ENCODE measurements at places on chromosomes 7 and 10.
A peak's percentile ranks its signal among the peaks of the same experiment; 100 is the strongest.

GRCh38 chr10:30000802-30001571 is 58.4 kb downstream of the JCAD start:
- no peak for DNase-seq

- DNase-seq: no peak
Observed at GRCh38 chr10:113872139-113873030, 17.9 kb downstream of the NHLRC2 start.

DNA sequence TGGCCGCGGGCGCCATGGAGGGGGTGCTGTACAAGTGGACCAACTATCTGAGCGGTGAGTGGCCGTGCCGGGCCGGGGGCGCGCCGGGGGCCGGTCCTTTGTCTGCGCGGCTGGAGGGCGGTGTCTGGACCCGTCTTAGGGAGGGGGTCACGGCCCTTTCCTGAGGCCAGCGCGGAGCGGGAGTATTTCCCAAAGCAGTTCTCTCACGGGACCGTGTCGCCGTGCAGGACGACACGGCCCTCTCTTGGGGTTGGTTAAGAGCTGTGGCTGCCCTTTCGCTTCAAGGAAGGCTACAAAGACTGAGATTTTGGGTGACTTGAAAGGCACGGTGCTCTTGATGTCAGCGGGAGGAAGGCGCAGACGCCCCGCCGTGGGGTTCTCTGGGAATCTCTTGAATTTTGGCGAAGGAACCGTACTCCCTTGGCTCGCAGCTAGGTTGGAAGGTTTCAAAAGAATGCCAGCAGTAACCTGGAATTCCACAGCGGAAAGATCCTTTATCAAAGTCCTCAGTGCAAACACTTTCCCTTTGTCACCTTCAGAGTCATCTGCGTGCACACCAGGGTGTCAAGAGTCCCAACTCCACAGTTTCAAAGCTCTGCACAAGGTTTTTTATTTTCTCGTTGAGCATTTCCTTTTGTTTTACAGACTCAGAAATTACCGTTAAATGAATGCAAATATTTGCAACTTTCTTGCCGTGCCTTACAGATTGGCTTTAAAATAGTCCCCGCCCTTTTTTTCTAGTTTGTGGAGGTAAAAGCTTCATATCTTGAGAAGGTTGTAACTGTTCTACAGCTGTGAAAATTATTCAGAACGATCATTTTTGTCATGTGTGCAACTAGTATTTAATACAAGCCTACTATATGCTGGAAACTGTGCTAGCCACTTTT is 780 bp downstream of the PLEKHA8 start:
- no peak for DNase-seq

GRCh38 chr7:131781-132482 is 60.4 kb upstream of the FAM20C start:
- DNase-seq: no peak

DNA sequence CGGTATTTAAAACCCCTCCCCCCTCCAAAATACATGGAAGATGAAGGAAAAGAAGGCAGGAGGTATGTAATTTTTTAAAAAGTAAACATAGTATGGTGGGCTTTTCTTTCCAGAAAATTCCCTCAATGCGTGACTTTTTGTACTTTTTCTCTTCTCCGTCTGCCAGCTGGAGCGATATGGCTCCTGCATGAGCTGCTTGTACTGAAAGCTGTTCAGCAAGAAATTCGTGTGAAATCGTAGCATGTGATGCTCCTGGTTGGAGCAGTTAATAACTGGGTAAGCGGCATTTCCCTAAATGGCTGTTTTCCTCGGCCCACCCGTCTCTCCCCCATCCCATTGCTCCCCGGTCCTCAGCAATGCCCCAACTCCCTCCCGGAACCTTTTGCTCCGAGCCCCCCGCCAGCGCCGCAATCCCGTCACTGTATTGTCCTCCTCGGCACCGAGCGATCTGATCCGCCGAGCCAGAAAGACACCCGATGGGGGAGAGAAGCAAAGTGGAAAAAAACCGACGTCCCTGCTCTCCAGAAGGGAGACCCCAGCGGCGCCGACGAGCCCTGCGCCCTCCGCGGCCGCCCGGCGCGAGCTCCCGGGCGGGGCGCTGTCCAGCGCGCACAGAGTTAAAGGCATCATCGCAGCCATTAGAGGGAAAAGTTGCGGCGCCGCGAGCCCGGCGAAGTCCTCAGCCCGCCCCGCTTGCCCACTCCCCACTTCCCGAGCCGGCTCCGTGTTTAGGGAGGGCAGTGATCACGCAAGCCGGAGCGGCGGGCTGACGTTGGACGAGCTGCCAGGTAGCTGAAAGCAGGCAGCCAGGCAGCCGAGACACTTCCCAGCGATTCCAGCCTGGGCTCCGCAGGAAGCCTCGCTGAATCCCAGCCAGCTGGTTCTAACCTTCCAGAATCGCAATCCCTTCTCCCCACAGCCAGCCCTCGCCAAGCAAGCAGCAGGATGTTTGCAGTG is at the start of gene VSTM2A:
Gene VSTM2A (plus strand): TSS at position 707 of the 957 bp plus-strand sequence. CDS start 356 bp downstream, outside the sequence.
- peak; percentile 72 for DNase-seq

- DNase-seq: no peak
Observed at GRCh38 chr10:70775679-70776454, 9.3 kb downstream of the TBATA start.

- peak; percentile 48 for DNase-seq
Observed at GRCh38 chr7:116809636-116810266, 52.6 kb upstream of the CAPZA2 start.

GRCh38 chr7:148060724-148061123 is 529.8 kb upstream of the C7orf33 start:
- DNase-seq: no peak

DNA sequence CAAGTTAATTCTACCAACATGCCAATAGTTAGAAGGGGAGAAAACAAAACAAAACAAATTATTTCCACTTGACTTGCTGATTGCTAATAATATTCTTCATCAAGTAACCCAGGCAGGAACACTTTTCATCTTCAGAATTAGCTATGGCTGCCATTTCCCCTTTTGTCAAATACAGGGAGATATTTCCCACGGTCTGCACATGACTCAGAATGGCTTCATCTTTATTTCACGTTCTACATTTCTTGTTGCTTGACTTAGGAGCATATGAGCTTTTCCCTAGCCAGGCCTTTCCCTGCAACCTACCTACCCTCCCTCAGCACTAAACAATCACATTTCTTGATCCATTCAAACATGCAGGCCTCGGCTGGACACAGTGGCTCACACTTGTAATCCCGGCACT is 6.5 kb downstream of the CPVL start:
- DNase-seq: no peak

DNA sequence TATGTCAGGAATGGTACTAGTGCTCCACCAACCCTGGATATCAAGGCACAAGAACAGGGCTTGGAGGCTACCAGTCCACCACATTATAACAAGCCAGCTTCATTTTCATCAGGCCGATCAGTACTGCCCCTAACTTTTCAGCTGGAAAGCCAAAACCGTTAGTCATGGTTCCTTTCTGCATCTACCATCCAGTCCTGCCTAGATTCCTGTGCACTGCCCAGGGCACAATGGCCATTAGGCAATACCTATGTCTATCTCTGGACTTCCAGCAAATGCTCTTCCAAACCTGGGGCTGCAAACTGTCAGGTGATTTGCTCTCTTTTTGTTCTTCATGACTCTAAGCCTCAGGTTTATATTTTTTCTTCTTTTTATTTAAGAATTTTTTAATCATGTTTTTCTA is 937.7 kb downstream of the SORCS1 start:
- no peak for DNase-seq

DNA sequence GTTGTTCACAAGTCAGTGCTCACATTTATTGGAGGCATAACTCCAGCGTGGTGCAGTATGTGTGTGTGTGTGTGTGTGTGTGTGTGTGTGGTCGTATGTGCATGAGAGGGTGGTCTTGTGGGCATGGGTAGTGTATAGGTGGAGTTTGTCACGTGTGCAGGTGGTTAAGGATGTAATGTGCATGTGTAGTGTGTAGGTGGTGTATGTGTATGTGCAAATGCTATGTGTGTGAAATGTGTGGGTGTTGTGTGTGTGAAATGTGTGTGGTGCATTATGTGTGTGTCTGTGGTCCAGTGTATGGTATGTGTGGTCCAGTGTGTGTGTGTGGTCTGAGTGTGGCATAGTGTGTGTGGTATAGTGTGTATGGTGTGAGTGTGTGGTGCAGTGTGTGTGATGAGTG is 30.3 kb upstream of the PODXL start:
- no peak for DNase-seq

DNA sequence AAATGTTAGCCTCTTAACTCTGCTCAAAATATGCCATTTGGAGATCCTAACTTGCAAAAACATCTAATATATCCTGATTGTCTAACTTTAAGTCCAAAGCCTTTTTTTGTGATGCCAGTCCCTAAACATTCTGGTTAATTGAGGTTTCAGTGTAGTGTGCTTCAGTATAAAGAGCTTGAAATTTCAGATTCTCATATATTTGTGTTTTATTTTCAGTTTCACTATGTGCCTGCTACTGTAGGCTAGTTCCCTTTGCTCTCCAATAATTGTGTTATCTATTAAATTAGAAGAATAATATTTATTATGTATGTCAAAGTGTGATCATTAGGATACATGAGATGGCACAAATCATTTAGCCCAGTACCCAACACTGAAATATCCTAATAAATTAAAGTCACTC is 1361.2 kb downstream of the XPNPEP1 start:
- DNase-seq: no peak

- DNase-seq: no peak
Observed at GRCh38 chr10:66940965-66941364, 15.1 kb downstream of the LRRTM3 start.

- DNase-seq: no peak
Observed at GRCh38 chr10:110357252-110357780, 52.6 kb upstream of the SMNDC1 start.

- DNase-seq: no peak
Observed at GRCh38 chr10:14772399-14772798, 2.3 kb downstream of the FAM107B start.

DNA sequence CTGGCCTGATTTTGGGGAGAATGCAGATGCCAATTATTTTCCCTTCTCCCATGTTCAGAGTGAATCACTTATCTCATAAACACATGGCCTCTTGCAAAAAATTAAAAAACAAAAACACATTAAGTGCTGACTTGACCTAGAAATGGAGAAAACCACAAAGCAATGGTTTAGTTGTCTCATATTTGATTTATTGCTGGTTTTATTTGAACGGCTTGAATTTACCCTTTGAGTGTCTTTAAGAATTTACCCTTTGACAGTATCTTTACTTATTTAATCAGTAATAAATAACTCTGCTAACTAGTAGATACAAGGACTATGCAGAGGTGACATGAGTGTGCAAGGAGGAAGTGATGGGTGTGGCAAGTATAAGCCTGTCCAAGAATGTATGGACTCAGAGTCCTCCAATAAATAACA is 68.1 kb upstream of the GSDME start:
- DNase-seq: no peak

GRCh38 chr10:110833234-110833940 is 38.3 kb upstream of the PDCD4 start:
- DNase-seq: no peak

DNA sequence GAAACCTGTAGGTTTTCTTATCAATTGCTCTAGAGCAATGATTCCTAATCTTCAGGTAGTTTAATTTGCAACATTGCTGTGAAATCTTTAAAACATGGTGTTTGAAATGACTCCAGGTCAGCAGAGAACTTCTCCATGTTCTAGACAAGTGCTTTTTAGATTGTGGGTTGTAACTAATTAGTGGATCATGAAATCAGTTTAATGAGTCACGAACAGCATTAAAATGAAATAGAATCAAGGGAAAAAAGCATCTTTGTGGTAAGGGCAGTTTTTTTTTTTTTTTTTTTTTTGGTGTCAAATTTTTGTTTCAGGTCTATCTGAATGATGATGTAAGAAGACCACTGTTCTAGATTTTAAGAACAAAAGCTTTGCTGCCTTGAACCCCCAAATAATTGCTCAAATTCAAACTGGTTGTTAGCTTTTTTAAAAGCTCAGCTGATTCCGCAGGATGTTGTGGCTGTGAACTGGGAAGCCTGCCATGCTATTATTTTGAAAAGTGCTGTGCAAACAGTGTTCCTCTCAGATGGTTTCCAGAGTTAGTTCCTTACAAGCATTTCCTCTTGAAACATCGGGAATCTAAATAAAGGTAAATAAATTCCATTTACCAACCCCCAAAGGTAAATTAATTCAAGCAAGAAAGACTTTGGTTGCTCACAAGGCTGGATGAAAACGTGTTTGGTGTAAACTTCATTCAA is 13.1 kb upstream of the PDK4 start:
- no peak for DNase-seq

- DNase-seq: no peak
Observed at GRCh38 chr7:92753614-92754013, 82.8 kb downstream of the CDK6 start.

DNA sequence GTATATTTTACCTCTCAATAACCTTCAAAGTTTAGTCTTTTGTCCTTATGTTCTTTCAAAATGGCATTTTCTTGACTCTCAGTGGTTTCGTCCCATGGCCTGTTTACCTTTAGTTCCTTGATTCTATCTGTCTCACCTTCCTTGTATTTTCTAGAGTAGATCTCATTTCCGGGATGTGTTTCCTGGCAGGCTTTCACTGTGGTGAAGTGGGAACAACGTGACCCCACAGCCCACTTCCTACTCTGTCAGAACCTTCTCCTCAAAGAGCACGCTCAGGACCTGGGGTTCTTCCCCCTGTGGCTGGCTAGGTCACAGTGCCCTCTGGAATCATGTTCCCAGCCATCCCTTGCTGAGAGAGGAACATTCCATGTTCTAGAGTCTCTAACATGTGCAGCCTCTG is 129.9 kb upstream of the ZNF32 start:
- DNase-seq: no peak

- DNase-seq: no peak
Observed at GRCh38 chr7:90708841-90709317, 112.8 kb downstream of the CDK14 start.

GRCh38 chr7:38232502-38233366 is 40.7 kb downstream of the TARP start:
- DNase-seq: no peak

GRCh38 chr7:30545791-30546555 is 41.3 kb upstream of the GGCT start:
- DNase-seq: no peak

DNA sequence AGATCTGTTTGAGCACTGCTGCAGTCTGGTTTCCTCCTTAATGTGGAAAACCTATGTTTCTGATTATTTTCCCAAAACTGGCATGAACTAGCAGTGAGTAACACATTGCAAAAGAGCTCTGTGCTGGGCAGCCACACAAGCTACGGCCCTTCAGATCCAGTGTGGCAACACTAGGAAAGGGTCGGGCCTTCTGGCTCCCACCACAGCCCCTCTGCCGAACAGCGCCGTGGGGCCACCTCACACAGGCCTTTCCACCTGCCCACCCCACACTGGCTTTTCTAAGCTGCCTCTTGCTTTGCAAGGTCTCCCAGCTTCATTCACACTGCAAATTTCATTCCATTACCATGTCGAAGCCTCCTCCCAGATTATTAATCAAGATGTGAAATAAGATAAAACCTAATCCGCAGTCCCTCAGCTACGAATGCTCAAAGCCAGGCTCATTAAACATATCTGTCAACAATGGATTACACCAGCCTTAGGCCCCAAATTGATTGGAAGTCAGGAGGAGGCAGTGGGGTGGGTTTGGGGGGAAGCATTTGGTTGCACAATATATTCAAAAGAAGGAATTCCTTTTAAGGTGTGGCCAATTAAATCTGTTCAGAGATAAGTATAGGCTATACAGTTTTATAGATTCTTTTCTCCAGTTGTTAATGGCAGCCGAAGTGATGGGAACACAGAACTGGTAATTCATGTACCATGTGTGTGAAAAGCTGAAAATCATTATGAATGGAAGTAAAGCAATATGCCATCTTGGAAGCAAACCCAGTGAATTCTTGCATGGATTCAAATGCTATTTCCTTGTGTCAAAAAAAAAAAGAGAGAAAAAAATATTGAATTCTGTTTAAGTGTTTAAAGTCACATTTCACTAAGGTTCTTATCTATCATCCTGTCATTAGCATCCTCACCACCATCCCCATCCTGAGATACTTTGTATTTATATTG is 223.7 kb downstream of the MTERF1 start:
- no peak for DNase-seq
